Tibial artery (tissue), 4 donors: ENCODE measurements at places on chromosomes 12 and 14.

DNA sequence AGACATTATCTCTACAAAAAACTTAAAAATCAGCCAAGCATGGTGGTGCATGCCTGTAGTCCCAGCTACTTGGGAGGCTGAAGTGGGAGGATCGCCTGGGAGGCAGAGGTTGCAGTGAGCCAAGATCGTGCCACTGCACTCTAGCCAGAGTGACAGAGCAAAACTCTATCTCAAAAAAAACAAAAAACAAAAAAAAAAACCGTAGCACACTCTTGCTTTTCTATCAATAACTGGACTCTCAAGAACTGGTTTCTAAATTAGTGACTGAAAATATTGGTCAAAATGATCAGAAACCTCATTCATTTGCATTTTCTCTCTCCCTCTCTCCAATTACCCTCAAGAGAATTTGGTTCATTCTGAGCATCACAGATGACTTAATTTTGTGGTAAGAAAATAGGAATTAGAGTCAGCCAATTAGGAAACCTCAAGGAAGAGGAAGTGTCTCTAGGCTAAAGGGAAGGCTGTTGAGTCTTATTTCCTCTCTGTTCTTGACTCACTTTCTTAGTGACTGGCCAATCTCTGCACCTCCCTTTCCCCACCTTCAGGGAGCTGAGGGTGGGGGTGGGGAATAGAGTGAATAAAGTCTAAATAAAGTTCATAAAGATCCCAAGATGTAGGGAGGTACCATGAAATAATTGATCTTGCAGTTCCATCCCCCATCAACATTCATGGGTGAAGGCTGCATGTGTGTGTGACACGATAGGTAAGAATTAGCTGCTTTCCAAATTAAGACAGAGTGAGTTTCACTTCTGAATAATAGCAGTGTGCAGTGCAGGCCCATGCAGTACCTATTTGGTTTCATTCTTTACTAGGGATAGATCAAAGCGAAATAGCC, 6.8 kb upstream of the PSMA6 start:
- no peak for DNase-seq

GRCh38 chr14:29913566-29913965, 14.1 kb downstream of the PRKD1 start:
- no peak for DNase-seq

DNA sequence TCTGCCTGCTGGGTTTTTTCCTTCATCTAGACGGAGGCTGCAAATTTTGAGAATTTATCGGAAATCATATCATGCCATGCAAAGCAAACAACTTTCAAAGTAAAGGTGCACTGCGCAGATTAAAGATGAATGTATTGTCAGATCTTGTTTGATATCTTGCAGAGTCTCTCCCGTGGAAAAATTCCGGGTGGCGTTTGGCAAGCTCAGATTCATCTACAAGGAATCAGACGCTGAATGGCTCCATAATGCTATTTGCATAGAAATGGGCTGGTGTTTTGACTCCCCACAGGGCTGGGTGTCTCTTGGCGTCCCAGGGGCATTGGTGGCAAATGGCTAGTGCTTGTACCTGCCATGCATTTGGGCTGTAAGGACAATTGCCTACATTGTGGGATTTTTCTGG, 274.0 kb downstream of the VRK1 start:
- DNase-seq: no peak

GRCh38 chr12:50248883-50249282, 34.4 kb downstream of the LIMA1 start:
- no peak for DNase-seq

GRCh38 chr14:93759719-93760307, 28.5 kb downstream of the PRIMA1 start:
- peak; percentile 96 for DNase-seq

- no peak for DNase-seq
Observed at GRCh38 chr12:24719293-24719721, 229.6 kb downstream of the BCAT1 start.

DNA sequence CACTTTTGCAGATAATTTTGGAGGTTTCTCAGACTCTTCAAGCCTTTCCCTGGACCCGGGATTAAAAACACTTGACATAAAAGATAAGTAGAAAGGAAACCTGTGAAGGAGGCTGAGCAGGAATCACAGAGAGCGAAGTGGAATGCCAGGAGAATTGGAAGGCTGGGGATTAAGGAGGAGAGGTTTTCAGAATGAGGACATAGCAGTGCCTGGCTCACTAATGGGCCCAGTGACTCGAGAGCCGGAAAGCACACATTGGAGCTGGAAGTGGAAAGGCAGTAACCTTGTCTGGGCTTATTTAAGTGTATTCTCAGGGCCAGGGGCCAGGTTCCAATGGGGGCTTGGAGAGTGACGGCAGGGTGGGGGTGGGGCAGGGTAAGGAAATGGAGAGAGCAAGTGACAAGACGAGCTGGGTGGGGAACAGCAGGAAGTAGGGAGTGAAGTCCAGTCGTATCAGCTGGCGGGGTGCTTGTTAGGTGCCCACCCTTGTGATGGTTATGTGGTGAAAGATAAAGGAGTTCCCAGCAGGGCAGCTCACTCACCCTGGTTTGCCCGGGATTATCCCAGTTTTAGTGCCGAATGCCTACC, 13.1 kb downstream of the EVL start:
- no peak for DNase-seq

DNA sequence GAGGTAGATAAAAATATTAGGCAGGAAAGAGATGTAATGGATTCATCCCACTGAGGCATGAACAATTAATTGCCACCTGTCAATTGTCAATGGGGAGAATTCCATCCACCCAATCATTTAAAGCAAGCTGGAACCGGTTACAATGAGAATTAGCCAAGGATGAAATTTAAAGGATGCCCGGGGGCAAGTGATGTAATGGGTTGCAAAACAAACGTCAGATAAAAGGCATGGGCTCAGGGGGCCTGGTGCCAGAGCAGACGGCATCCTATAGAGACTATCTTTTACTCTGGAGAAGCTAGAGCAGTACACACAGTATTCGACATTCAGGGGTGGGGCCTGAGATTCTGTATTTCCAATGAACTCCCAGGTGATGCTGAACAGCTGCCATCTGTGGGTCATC, 80.5 kb upstream of the ZFP36L1 start:
- DNase-seq: no peak

- no peak for DNase-seq
Observed at GRCh38 chr12:10067942-10068341, 30.8 kb downstream of the CLEC1A start.

DNA sequence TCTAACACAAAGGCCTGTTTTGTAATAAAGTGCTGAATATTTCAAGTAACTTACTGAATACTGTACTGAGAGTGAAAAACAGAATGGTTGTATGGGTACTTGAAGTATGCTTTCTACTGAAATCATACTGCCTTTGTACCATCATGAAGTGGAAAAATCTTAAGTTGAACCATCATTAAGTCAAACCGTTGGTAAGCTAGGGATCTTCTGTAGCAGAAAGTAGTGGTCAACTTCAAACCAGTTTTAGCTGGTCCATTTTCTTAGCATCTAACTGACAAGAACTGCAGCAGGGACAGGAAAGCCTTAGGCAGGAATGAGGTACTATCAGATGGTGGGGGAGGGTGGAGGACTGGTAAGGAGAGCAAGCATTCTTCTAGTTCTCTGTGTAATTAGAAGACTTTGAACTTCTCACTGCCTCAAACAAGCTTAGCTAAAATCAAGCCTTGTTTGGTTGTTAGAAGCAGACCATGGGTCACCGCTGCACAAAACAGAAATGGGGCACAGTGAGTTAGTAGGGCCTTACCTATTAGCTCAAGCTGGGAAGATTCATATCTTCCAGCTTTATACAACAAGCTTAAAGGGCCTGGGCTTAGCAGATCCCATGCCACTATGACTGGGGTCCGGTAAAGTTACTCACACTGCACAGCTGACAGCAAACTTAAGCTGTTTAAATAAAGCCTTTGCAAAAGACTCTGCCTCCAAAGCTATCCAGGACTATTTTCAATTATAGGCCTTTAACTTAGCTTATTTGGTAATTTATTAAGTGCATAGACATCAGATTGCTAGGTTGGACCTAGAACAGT, 73.8 kb downstream of the ACADS start:
- no peak for DNase-seq

- DNase-seq: no peak
Observed at GRCh38 chr12:5511644-5512600, 80.0 kb downstream of the NTF3 start.

GRCh38 chr12:24222968-24223367, 273.5 kb upstream of the SOX5 start:
- no peak for DNase-seq

- DNase-seq: no peak
Observed at GRCh38 chr12:96155781-96156180, 38.4 kb upstream of the ELK3 start.

GRCh38 chr12:38689195-38689594, 216.2 kb downstream of the CPNE8 start:
- no peak for DNase-seq

DNA sequence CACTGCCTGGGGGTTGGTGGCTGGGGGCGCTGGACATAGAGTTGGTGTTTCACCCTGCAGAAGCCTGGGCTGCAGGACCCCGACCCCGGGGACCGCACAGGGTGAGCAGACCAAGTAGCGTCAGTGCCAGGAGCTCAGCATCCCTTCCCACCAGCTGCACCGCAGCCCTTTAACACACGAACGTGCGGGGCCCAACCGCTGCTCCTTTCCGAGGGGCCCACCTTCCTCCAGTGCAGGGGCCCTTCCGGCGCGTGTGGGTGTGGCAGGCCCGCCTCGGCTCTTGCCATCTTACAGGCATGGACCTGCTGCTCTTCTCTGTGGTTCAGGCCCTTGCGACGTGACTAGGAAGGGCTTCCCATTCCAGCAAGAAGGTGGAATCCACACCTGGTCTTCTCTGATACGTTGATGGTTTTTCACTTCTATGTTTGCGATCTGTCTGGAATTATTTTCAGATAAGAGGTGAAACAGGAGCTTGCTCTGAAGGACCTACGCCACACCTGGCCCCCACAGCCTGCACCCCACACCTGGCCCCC, 47.8 kb downstream of the LRCOL1 start:
- DNase-seq: no peak

- no peak for DNase-seq
Observed at GRCh38 chr12:131197490-131197889, 243.8 kb downstream of the ADGRD1 start.

DNA sequence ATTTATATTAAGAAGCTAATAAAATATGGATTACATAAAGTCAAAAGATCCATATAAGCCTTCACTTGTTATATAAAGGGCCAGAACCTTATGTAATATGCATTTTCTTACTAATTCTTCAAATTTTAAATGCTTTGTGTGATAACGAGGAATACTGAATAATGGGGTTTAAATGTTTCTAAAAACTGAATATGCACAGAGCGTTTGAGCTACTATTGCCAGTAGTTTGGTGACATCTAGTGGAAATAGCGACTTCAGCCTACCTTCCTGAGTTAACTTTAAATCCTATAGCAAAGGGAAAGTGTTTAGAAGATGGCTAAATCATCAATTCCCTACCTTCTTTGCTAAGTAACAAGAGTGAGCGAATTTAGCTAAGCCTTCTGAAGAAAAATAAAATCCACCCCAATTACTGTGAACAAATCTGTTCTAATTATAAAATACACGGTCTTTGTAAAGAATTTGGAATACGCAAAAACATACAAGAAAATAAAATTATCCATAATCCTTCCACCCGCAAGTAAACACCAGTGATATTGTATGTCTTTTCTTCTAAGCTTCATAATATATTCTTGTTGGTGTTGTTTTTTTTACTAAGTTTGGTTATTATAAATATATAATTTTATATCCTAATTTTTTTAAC, 115.5 kb upstream of the G2E3 start:
- DNase-seq: no peak

- DNase-seq: no peak
Observed at GRCh38 chr12:109466821-109467220, 10.3 kb downstream of the KCTD10 start.

DNA sequence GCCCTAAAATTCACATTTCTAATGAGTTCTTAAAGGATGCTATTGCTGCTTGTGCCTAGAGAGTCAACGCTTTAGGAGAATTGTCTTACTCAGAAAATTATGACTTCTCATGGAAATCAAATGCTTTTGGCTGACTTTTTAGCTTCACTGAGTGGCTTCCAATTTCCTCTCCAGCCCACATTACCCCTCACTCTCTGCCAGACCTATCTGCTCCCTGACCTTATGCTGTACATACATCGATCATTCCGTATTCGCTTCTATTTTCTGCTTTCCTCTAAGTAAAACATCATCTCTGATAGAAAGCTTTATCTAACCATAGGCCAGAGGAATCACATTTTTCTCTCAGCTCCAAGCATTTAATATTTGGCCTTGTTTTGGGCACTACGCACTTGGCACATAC, 12.5 kb upstream of the SMCO3 start:
- DNase-seq: no peak

DNA sequence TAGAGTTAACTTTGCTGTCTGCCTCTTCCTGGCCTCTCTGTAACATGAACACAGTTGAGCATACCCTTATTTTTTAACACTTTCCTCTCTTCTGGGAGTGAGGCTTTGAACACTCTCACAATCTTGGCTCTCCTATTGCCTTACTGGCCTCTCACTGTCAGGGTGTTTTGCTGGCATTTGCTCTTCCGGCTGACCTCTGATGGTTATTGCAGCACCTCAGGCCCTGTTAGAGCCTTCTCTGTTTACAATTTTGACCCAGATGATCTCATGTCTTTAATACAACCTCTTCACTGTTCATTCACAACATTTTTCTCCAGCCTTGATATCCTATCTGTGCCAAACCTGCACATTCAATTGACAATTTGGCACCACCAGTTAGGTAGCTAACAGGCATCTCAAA, 357.8 kb upstream of the USP15 start:
- no peak for DNase-seq

GRCh38 chr12:23742574-23742973, 206.9 kb downstream of the SOX5 start:
- DNase-seq: no peak

- DNase-seq: no peak
Observed at GRCh38 chr14:34833549-34834523, 41.3 kb downstream of the BAZ1A start.

GRCh38 chr12:6332459-6332858, 9.4 kb downstream of the TNFRSF1A start:
- DNase-seq: no peak

DNA sequence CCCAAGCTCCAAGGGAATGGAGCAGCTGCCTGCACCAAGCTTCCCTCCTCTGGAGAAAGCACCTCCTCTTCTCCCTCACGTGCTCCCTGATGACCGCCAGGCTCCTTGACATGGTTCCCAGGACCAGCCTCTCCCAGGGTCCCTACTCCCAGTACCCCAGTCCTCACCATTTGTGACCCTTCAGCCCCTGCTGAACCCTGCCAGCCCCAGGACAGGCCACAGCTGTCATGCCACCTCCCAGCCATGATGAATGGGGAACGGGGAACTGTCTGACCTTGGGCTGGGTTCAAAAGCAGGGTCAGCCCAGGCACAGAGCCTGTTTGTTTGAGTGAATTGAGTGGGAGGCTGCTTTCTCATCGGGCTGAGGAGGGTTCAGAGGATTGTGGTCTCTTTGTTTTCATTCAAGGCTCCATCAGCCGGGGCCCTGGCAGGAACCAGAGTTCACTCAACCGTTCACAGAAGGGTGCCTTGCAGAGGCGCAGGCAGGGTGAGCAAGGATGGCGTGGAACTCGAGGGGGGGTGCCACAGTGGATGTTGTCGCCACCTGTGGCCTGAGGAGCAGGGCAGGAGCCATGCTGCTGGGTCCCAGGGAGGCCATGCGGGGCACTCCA, 344.5 kb upstream of the SFSWAP start:
- no peak for DNase-seq
